ENCODE measurements at places on chromosomes 6 and 20.

- no peak for DNase-seq
These were observed 25.6 kb downstream of the UTRN start for GRCh38 chr6:144310765-144311164.

- DNase-seq = no peak
These were observed 705.5 kb upstream of the MAN1A1 start for GRCh38 chr6:120055071-120055470.

GRCh38 chr6:24861934-24862333, 63.2 kb upstream of the ARMH2 start:
- DNase-seq = no peak

- no peak for DNase-seq
These were observed at the start of gene C6orf62 for GRCh38 chr6:24719125-24719971. Gene C6orf62, minus strand, starts transcription at chr6:24719154. Its CDS starts 486 bp downstream, at chr6:24718668.

DNA sequence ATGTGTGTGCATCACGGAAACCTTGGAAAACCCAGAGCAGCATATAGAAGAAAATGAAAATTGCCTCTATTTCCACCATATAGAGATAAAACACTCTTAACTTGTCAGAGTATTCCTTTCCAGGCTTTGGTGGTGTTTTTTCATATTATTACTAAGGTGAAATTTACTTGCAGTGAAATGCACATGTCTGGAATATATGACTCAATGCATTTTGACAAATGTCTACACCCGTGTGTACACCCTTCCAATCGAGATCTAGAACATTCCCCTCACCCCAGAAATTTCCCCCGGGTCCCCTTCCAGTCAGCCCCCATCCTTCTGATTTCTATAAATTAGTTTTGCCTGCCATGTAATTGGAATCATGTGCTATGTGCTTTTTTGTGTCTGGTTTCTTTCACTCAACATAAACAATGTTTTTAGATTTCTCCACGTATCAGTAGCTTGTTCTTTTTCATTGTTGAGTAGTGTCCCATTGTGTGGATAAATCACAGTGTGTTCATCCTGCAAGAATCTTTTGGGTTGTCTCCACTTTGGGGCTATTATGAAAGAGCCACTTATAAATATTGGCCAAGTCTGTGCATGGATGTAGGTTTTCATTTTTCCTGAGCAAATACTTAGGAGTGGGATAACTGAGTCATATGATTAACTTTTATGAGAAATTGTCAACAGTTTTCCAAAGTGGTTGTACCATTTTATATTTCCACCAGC, 19.9 kb upstream of the PREX1 start:
- no peak for DNase-seq

All from NCI-H1048 (cell line).